Sigmoid colon (tissue), 7 donors: ENCODE measurements at places on chromosomes 2 and 18. TPM values are rescaled to one million over a fixed set of nuclear protein-coding genes. Genes with fewer than 3 reads are reported as not detected.

DNA sequence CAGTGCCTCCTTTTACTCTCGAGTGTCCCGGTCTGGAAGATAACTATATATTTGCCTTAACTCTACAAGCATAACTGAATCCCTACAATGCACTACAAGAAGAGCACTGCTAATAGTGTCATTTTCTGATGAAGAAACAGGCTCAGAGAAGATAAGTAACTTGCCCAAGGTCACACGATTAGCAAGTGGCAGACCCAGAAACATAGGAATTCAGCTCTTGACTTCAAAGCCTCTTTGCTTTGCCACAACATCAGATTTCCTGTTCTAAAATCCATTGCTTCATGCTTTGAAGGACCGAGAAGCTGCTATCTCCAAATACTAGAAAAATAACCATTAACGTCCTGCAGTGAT lies 65.6 kb downstream of the HS1BP3 start:
- DNase-seq = no peak

The LYG1 gene
- total RNA-seq = not detected

The MYOM1 gene
- 17.3 TPM for total RNA-seq

GRCh38 chr2:237513693-237514092 lies 26.6 kb downstream of the MLPH start:
- DNase-seq = no peak

DNA sequence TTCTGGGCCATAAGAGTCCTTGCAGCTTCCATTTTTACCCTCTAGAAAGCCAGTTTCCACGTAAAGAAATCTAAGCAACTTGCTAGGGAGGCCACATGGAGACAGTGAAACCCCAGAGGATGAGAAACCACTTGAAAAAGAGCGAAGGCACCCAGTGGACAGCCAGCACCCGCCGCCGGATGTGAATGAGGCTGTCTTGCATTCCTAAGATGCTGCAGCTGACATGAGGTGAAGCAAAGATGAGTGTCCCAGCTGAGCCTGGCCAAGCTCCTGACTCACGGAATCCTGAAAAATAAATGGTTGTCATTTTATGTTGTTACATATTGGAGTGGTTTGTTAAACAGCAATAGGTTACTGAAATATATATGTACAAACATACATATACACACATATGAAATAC lies 65.9 kb upstream of the STPG4 start:
- no peak for DNase-seq

DNA sequence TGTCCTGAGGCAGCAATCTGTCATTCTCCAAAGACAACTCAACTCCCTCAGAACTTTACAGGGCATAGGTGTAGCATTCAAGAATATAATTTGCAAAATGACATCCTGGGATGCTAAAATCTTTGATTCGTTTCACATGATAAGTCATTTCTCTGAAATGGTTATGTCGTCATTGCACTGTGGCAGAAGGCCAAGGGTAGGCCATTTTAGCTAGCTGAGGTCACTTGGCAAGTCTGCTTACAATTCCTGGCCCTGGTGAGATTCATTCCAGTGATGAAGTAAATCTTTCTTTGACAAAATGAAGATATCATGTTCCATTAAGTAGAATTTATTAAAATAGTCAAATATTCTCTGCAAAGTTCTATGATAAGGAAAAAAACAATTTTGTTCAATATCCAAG lies 1410.3 kb upstream of the LRRTM1 start:
- DNase-seq = no peak

The RMND5A gene
- total RNA-seq = 55.9 TPM

- no peak for DNase-seq
Measured at GRCh38 chr2:129777762-129778583, 201.5 kb upstream of the RAB6C start.

DNA sequence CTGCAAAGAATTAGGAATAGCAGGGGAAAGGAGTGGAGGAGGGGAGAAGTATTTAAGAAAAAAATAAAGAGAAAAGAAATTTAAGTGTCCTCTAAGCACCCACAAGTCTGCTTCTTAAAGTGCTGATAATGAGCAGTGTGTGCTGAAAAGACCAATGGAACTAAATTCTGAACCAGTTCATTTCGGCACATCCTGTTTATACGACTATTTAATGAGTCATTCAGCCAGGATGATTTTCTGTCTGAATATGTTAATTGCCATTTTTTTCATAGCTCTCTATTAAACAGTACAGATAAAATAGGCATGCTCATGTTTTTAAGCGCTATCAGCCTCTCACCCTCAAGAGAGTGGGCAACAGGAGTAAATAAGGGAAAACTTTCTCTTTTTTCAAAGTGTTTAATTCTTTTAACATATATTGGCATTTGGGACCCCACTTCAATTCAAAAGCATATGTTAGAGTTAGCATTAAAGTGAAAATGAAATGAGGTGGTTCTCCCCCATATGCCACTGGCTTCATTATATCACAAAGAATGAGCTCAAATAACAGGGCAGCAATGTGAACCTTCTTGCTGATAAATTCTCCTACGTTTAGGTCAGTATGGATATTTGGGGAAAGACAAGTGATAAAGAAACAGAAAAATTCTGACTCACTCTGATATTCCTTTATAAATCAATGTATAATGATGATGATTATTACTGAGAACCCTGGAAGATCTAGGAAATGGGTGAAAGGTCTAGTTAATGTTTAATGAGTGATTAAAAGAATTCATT lies 87.5 kb downstream of the TCF4 start:
- DNase-seq = no peak

- DNase-seq = no peak
Measured at GRCh38 chr2:9979977-9980376, 28.5 kb downstream of the GRHL1 start.

DNA sequence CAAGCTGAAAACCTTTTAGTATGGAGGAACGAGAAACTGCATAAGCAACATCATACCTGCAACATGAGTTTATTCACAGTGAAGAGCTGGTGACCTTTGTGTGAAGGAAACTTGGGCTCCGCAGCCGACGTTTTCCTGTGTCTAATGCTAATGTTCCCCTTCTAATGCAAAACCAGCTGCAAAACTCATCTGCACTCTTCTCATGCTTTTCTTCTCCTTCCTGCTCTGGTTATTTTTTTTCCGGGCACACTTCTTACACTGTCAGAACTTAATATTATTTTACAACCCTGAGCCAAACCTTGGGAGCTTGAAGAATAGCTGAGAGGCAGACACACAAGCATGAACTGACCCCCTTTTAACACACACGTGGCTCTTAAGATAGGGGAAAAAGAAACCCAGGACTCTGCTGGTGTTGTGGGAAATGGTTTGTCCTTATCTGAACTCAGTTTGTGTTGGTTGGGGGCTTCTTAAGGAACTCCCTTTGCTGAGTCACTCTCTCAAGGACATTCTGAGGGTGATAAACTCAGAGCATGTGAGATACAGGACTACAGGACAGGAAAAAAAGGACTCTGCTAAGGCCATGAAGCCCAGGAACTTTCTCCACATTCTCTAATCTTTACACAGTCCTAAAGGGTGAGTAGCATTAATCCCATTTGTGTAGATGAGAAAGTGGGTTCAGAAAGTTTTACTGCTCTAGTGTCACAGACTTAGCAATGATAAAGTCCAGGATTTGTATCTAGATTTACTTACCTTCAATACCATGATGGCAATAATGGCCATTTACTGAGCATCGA lies 439.3 kb upstream of the TRIB2 start:
- DNase-seq = no peak

The KHK gene
- 3.9 TPM for total RNA-seq

GRCh38 chr2:239106314-239106908 lies 258.5 kb downstream of the TWIST2 start:
- no peak for DNase-seq

The G6PC2 gene
- not detected for total RNA-seq

The GRHL1 gene
- total RNA-seq = 2.5 TPM

DNA sequence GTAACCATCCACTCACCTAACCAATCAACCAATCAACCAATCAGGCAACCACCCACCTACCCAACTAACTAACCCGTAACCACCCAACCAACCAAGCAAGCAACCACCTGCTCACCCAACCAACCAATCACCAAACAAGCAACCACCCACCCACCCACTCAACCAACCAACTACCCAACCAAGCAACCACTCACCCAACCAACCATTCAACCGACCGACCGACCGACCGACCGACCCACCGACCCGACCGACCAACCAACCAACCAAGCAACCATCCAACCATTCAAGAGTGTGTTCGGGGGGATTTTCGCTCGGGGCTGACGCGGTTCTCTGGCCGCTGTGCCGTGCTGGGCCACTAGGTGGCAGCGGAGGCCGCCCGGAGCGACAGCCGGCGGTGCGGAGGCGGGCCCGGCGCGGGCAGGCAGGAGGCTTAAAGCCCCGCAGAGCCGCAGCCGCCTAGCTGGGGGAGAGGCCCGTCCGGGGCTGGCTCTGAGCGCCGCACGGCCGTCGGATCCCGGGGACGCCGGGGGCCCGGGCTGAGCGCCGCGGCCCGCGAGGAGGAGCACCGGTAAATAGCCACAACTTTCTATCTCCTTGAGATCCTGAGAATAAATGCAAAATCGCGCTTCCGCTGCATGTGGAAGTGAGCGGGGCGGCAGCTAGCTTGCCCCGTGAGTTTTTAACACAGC lies at the start of gene MC5R:
TSS of gene MC5R (plus strand) at position 443 of the 689 bp plus-strand sequence. CDS start 1,617 bp downstream, outside the sequence.
- DNase-seq = no peak

DNA sequence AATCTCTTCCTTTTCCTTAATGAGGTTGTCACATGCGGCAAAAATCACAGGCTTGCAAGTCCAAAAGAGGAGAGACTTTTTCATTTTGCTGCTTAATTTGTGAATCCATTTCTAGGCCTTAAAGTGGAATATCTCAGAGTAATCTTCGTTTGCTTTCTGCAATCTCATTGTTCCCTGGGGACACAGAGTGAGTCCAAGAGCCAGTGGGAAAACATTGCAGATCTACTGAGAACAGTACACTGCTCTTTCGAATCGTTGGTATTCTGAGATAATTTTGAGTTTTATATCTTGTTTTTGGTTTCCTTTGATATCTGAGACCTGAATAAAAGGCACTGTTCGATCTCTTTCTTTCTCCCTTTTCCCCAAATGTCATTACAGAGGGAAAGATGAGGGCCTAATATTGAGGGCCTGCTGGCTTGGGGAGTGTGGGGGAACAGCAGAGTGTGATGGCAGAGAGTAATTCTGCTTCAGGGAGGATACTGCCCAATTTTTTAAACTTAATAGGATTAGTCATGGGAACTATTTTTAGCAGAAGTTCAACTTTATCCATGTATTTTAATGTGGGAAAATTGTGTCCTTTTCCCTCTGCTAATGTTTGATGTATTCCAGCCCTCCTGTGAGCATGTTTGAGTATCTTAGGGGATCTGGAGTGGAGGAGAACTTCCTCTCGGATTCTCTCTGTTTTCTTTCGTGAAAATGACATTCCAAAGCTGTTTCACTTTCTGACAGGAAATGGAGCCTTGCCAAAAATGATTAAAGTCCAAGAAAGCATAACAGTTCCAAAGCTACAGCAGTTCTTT lies 418.2 kb upstream of the ZEB2 start:
- DNase-seq = no peak
